ENCODE measurements at places on chromosomes 5 and 9.
A peak's percentile ranks its signal among the peaks of the same experiment; 100 is the strongest.

GRCh38 chr9:116693233-116693731 lies 6.2 kb downstream of the TRIM32 start:
- no peak for DNase-seq

DNA sequence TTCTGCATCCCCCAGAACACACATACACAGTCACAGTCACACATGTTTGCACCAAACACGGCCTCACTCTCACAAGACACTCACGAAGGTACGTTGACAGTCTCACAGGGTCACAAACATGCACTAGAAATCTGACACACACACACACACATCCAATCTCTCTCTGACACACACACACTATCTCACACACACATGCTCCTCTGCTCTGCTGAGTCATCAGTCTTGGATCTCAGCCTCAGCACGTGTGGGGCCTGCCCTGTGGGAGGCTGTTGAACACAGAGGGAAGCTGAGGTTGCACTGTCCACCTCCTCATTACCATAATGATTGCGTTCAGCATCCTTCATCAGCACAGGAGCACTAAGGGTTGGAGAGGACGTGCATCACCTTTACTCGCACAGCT lies 188.8 kb downstream of the MTRR start:
- DNase-seq = no peak

GRCh38 chr5:154189819-154190594 lies 526 bp upstream of the GALNT10 start:
- peak; percentile 60 for DNase-seq

GRCh38 chr5:2906302-2907090 lies 155.0 kb upstream of the IRX2 start:
- DNase-seq = no peak

GRCh38 chr9:106930477-106930876 lies 67.5 kb downstream of the ZNF462 start:
- no peak for DNase-seq

DNA sequence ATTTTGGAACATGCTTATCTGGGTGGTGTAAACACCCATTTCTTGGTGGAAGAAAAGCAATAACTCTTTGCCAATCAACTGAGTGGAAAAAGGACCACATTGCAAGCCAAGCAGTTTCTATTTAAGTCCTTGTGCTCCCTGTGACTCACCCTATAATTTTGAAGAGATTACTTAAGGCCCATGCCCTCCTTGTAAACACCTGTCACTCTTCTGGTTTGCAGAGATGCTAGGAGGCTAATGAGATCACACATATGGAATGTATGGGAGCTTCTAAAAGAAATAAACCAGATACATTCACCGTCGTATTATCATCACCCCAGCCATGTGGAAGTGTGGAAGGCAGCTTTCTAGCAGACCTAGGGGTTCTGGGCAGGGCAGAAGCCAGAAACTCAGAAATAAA lies 337.1 kb downstream of the GADD45G start:
- no peak for DNase-seq

GRCh38 chr5:115838885-115839518 lies 2.4 kb downstream of the ATG12 start:
- no peak for DNase-seq

- no peak for DNase-seq
These were observed 158.9 kb downstream of the RMI1 start for GRCh38 chr9:84139296-84140070.

DNA sequence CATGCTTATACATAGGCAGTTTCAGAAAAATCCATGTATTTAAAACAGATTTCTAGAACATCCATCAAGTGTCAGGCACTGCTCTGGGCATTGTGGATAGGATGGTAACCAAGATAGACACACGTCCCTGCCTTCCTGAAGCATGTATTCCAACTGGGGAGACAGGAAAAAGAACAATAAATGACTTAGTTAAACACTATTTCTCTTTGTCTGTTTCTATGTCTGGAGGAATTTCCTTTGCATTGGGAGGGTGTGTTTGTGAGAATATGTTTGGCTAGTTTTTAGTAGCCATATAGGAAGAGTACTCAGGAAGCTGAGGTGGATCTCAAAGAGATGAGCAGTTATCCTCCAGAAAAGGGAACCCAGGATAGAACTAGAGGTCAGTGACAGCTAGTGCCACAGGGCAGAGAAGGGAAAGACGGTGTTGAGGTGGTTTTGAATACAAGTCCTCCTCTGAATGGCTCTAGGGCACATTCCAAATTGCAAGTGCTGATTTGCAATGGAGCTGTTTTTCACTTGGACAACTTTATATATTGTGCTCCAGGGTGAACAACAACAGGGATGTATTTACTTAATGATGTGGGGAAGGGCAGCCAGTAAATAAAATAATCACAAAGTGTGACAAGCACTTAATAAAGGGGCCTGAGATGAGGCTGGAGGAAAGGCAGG lies 144.7 kb upstream of the SHB start:
- DNase-seq = no peak

DNA sequence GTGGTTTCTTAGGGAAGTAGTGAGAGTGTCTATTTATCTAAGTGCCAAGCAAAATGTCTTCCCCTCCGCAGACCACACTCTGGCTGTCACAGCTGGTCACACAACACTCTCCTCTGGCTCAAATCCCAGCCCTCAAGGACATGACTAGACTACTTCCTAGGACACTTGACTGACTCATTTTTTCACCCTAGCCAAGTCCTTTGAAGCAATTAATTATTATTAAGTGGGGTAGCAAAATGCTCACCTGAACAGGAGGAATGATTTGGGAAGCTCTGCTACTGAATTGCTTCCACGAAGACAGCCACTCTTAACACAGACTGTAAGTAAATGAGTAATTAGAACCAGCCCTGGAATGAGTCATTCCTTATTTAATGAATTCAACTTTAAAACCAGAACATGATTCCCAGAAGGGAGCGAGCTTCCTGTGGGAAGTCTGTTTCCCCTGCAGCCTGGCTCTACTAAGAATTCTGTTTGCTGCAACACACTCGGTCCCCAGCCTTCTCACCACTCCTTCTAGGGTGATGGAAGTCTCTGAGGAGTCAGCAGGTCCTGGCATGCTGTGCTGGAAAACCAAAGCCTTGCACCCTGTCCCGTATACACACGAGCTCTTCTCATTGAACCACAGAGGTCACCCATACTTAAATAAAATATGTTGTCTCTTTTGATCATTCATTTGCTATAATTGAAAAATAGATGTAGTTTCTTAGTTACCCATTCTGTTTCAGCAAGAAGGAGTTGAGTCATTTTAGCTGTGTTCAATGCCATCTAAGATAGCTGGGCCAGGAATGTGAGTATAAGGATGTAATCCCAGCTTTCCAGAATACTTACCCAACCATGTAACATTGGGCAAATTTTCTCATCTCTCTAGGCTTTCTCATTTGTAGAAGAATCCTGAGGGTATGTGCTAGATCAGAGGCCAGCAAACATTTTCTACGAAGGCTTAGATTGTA lies 218.6 kb upstream of the RASEF start:
- no peak for DNase-seq

DNA sequence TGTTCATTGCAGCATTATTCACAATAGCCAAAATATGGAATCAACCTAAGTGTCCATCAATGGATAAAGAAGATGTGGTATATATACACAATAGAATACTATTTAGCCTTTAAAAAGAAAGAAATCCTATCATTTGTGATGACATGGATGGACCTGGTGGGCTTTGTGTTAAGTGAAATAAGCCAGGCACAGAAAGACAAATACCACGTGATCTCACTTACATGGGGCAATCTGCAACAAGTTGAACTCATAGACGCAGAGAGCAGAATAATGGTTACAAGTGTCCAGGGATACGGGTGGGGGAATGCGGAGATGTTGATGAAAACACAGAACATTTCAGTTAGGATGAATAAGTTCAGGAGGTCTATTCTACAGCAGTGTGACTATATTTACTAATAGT lies 66.4 kb upstream of the ALDH1B1 start:
- DNase-seq = no peak

DNA sequence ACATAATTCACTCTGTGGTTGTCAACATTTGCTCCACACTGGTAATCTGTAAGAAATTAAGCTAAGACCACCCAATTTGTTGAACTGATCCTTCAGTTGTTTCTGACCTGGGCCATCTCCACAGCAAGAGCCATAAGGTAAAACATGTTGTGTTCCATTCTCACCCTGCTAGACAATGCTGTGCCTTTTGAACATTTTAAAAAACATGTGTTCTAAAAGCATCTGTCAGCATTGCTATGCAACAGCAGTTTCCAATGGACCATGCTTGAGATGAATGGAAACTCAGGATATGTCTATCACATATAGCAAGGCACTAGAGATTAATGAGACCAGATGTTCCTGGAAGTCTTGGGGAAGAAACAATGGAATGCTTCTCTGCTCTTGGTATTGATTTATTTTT lies 455.1 kb upstream of the RGMB start:
- no peak for DNase-seq

DNA sequence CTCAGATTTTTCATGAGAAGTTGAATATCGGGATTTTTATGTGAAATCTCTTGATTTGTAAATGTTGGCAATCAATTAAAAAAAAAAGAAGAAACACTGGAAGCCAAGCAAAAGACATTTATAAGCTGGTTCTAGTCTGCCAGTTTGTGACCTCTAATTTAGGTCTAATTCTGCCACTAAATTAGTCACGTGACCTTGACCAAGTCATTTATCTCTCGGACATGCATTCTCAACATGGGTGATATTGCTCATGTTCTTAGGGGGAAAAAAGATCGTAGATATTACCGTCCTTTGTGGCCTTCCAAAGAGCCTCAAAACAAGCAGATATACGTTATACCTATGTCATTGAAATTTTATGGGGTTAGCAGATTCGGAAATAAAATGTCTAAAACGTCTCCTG lies 52.9 kb upstream of the PTPDC1 start:
- no peak for DNase-seq

- no peak for DNase-seq
These were observed 133.3 kb upstream of the PPP1R2B start for GRCh38 chr5:156716591-156717380.

- no peak for DNase-seq
These were observed 36.6 kb upstream of the MYORG start for GRCh38 chr9:34413231-34413852.

- DNase-seq = no peak
These were observed 90.3 kb upstream of the PALM2AKAP2 start for GRCh38 chr9:109689701-109690100.

DNA sequence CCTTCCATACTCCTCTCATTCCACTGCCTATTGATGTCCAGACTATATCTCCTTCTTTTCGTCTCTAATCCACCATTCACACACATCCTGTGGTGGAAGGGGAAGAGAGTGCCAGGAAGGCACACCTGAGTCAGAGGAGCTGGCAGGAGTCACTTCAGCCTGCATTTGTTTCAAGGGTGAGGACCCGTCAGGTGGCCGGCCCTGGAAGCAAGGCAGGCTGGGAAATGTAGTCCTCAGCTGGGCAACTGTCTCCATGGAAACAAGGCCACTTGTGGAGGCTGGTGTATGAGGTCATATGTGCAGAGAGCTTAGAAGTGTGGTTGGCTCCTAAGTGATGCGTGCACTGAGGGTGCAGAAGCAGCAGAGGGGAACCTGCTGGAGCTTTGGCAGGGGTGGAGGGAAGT lies 278.4 kb downstream of the NSG2 start:
- no peak for DNase-seq

- no peak for DNase-seq
These were observed 69.8 kb upstream of the PAPPA start for GRCh38 chr9:116083837-116084236.

- DNase-seq = no peak
These were observed 254.1 kb upstream of the IRX4 start for GRCh38 chr5:2136728-2137333.

DNA sequence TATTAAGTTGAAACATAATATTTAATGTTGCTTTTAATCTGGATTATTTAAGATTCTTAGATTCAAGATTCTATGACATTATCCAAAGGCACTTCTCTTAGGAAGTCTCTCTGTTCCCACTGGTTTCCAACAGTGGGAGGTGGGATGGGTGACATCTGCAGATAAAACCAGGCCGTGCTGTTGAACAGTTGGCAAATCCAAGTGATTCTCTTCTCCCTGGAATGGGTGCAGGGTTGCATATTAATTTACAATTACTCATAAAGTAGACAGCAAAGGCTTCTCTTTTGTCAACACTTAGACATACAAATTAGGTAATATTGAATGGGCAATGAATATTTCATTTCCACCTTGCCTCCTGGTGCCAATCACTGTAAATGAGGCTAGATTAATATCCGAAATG lies 233.7 kb upstream of the IL12B start:
- no peak for DNase-seq

DNA sequence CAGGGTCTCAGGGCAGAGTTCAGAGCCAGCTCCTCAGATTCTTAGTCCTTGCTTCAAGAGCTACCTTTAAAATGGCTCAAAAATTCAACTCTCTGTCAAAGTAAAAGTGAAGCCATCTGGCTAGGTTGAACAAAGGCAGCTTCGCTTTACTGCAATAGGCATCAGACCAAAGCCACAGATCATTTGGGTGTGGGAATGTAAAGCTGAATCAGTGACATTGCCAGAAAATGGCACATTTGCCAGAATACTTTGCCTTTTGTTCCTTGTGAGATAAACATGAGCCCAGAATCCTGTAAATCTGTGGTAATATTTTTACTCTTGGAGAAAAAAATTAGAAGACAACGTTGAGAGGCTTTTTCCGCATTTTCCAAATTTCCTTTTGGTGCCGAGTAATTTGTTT lies 210.5 kb downstream of the PALM2AKAP2 start:
- DNase-seq = no peak
